ENCODE measurements at places on chromosomes 11 and 22.

DNA sequence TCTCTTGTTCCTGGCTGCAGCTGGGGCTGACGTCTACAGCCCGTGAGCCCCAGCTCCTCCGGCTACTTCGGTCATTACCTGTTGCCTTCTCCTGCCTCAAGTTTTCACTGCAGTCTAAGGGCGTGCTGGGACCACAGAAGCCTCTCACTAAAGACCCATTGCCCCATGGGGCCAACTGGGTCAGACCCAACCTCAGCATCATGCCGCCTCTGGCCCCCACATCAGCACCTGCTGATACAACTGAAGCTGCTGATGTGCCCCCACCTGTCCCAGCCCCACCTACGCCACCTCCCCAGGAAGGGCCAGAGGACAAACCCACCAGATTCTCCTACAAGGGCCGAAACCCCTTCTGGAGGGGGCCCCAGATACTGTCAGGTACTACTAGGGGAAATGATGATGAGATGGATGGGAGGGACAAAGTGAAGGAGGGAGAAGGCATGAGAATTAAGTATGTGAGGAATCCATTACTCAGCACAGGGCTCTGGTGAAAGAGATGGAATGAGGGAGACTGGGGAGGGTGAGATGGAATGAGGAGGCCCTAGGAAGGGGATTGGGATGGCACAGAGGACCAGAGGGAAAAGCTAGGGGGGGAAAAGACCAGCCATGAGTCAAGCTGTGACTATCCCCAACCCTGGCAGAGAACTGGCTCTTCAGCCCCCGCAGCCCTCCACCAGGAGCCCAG lies 5.1 kb downstream of the C11orf42 start:
- no peak for DNase-seq

DNA sequence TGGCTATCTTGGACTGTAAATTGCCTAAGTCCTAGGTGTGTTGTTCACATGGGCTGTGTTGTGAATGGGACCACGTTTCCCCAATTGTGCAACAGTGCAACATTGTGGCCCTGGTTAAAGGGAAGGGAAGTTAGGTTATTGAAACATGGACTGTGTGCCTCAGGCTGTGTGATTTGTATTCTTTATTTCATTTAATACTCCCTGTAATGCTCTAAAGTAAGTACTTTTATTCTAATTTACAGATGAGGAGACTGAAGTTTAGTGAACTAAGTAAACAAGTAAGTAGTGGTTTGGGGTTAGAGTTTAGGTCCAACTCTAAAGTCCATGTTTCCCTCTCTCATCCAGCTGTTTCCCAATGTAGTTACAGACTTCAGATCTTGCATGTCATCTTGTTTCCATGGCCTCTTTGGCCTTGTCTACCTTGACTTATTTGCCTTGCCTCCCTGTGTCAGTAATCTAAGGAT lies 77.7 kb downstream of the STIM1 start:
- DNase-seq, result no peak

DNA sequence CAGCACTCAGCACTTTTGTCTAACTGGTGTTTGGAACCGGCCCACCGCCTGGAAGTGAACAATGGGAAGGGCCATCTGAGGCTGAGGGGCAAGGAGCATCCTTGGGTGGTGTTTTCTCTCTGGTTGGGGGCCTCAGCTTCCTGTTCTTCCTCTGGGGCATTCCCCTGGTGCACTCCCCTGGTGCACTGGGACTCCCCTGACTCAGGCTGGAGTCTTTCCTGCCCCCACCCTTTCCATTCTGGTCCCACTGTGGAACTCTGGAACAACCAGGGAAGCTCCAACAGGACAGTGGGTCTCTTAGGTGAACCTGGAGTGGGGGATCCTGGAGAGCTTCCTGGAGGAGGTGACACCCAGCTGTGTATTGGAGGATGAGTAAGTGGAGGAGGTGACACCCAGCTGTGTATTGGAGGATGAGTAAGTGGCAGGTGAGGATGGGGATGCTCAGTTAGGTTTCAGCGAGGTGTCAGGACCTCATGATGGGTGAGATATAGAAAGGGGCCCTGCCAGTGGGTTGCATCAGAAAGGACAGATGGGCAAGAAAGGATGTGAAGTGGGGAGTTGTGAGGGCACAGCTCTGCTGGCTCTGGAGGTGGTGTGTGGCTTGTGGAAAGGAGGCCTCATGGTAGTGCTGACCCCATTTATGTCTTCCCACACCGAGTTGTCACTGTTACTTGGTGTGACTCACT lies 132.1 kb downstream of the OSBP2 start:
- no peak for DNase-seq

DNA sequence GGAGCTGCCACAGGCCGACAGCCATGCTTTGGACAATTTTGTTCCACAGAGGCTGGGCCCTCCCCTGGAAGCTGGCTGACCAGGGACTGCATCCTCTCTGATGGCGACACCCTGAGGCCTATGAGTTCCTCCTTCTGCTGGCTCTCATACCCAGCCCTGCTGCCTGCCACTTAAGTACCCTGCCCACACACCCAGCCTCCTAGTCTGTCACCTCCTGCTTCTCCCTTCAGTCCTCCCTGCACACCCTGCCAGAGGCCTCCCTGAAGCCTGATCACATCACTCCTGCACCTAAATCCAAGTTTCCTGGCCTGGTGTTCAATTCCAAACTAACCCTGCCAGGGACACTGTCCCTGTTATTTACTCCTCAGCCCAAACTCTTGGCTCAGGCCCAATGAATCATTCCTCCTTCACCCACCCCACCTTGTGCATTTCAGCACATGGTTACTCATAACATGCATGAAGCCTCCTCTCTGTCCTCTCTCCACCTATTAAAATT lies 136.7 kb upstream of the NECTIN1 start:
- DNase-seq, result no peak

GRCh38 chr11:70551351-70552166 lies 153.2 kb downstream of the CTTN start:
- DNase-seq, result no peak

DNA sequence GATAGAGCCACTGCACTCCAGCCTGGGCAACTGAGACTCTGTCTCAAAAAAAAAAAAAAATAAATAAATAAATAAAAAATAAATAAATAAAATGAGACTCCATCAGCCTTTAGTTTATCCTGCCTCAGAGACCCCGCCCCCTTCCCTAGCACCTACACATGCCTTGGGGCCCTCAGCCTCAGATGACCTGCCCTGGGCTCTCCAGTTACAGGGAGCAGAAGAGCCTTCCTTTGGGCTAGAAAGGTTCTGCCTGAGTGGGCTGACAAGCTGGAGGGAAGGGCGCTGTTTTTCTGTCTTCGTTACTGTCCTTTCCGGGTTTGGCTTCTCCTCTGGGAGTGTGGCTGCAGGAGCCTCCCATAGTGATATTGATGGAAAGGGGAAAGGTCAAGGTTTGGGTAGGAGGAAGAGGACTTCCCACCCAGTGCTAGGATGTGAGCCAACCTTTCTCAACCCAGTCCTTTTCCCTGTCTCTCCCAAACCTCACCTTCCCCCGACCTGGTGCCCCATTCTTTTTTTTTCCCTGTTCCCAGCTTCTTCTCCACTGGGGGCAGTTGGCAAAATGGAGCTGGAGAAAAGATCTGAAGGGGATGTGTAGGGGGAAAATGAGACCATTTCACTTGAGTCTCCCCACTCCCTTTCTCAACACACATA lies 1.5 kb upstream of the SF3B2 start:
- no peak for DNase-seq

DNA sequence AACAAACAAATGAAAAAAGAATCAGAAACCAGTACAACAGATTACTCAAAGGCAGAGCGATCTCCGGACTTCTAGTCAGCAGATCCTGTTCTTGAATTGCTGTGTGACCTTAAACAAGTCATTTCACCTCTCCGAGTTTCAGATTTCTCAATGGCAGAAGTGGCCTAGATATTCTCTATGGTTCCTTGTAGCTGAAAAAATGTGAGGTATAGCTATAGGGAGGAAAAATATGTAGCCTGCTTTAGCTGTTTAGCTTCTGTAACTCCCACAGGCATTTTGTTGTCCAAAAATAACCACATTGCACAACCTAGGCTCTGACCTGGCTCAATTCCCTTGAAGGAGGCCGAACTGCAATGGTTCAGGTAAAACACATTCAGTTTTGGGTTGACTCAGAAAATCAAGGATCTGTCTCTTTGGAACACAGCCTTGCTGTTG lies 100.7 kb downstream of the DBX1 start:
- no peak for DNase-seq

GRCh38 chr11:128881221-128881620 lies 9.9 kb upstream of the KCNJ5 start:
- no peak for DNase-seq

DNA sequence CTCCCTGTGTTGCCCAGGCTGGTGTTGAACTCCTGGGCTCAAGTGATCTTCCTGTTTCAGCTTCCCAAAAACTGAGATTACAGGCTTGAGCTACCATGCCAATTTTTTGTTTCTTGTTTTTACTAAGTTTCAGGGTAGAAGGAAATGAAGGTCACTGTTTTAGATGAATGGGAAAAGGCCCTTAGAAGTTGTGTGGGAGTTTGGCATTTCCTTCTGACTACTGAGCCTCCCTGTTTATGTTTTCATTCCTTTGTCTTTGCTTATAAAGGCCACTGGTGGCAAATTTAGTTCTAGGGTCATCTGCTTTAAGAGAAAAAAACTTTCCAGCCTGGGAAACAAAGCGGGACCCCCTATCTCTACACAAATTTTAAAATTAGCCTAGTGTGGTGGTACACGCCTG lies 22.1 kb downstream of the SRPRA start:
- no peak for DNase-seq

- no peak for DNase-seq
These were observed 2.6 kb downstream of the LAMTOR1 start for GRCh38 chr11:72100462-72100861.

DNA sequence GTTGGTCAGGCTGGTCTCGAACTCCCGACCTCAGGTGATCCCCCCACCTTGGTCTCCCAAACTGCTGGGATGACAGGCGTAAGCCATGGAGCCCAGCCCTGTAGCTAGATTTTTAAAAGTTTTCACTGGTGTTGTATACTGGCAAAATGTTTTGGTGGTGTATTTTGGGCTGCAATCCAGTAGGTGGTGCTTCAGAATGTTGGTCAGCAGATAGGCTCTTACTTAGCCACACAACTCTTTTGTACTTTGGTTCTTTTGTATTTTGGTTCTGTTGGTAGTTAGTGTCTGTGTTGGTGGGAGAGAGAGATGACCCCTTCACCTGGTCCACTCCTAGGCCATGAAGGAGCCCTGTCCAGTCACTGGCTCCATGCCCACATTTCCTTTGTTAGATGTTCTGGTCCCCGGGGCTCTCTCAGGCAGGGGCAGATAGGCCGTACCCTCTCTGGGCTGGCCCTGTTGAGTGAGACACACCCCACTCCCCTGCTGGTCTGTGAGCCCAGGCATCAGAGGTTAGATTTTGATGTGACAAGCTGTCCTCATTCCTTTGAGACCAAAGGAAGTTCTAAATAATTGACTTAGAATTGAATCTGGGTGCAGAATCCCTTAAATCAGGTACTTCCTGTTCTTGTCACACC lies 123.8 kb downstream of the DDX10 start:
- no peak for DNase-seq

DNA sequence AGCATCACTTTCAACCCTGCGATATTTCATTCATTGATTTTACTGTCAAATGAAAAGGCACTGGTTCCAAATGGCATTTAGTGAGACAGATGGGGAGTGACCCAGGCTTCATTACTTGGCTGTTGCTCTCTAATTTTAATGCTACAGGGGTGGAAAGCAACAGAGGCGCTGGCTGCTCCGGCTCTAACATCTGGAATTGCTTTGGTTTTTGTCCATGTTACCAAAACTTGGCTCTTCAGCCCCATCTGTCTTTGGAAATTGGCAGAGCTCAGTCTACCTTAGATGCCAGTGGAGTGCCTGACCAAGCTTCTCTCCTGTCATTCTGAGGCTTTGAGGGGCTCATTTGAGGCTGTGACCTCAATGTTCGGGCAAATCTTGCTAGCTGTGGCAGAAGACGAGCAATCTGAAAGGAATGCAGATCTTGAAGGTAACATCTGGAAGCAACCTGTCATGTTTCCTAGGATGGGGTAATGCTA lies 409.5 kb upstream of the SYN3 start:
- DNase-seq, result no peak

DNA sequence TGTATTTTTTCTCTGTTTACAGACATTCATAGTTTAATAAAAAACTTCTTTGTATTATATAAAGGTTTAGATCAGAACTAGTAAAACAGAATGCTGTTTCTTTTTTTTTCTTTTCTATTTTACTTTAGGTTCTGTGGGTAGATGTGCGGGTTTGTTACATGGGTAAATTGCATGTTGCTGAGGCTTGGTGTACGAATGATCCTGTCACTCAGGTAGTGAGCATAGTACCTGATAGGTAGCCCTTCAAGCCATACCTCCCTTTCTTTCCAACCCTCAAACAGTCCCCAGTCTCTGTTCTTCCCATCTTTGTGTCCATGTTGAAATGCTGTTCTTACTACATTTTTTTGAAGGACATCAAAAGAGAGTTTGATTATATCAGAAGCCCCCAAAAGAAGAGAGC lies 3.2 kb downstream of the ATM start:
- no peak for DNase-seq

DNA sequence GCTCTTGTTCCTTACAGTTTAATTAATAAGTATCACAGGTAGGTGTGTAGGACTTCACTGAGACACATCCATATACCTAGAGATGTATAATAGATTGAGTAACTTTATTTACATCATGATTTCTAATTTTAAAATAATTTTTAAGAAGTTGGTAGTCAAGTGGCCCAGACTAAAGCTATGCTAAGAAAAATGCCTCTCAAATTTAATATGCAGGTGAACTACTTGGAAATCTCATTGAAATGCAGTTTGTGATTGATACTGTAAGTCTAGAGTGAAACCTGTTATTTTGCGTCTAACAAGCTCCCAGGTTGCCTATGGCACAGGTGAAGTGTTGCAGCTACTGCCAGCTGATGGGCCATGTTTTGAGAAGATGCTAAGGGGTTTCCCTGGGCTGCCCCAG lies at the start of gene OOSP4B:
OOSP4B (plus strand) TSS at position 301 of the 400 bp plus-strand sequence.
- DNase-seq, result no peak

DNA sequence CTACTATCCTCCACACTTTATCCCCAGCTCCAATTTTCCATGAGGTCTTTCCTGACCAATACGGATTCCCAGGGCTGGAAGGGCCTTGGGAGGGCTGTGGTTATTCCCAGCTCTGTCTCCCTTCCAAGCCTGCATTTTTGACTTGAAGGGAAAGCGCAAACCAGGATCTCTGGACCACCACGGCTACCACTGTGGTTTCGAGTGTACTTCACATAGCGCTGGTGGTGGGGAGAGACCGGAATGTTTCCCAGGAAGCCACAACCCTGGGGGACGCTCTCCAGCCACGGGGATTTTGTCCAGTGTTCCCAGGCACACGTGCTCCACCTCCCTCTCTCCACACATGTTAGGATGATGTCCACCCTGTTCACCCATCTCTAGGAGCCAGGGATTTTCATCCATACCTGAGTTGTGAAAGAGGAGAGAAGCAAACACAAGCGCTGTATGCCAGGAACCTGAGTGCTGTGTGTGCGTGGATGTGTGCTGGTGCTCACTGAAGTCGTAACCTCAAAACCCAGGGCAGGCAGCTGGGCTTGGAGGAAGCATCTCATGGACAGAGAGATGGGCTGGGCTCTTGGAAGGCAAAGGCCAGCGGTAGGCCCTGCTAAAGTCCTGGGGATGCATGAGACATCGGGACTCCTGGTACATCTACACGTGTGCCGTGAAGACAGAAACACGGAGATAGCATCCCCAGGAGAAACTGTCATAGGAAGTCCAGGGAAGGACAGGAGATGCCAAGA lies 1.3 kb upstream of the NPTXR start:
- no peak for DNase-seq

Data from CD8-positive, alpha-beta memory T cell (primary cell).